ENCODE measurements at places on chromosomes 11 and 22.
A peak's percentile ranks its signal among the peaks of the same experiment; 100 is the strongest.

DNA sequence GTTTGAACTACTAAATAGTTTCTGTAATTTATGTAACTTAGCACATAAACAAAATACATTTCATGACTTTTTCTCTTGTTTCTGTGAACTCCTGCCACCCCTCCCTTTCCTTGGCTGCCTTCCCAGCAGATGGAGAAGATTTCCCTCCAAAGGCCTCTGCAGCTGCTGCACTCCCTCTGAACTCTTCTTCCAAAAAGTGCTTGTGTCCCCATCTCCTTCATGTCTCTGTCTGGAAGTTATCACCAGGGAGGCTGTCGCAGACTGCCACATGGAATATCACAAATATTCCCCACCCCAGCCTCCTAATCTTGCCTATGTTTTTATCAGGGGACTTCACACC lies 1068.3 kb downstream of the OPCML start:
- no peak for DNase-seq

DNA sequence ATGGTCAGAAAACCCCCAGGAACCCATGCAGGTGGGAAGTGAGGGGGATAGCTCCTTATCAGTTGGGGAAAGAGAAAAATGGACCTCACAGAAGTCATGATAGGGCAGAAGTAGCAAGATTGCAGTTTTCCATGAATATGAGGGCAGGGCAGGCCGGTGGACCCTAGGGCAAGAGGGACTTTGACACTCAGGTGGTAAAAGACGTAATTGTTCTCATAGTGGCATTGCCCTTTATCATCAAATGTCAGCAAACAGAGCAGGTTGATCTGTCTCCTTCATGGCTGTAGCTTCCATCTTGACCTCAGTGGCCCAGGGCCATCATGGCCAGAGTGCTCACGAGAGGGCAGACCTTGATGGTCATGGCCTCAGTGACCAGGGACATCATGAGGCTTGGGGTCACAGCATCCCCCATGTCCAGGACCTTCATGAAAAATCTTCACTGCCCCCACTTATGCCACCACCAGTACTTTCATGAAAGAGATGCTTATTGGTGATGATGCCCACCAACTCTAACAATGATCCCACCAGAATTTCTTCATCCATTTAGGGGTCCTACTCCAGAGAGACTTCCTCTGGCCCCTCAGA lies 127.1 kb downstream of the SNX19 start:
- no peak for DNase-seq

DNA sequence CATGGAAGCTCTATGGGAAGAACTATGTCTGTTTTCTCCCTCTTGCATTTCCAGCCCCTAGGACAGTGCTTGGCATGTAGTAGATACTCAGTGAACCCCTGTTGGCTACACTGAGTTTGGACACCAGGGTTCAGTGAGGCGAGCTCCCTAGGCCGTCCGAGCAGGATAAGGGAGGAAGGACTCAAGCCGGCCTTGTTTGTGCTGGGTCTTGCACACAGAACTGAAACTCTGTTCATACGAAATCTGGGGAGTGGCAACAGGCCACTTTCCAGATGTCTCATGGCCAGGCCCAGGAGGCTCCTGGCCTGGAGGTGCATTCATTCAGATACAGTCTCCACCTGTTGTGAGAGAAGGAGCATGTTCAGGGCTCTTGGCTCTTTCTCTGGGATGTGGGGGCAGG lies 23.6 kb upstream of the LMO1 start:
- DNase-seq, result no peak

DNA sequence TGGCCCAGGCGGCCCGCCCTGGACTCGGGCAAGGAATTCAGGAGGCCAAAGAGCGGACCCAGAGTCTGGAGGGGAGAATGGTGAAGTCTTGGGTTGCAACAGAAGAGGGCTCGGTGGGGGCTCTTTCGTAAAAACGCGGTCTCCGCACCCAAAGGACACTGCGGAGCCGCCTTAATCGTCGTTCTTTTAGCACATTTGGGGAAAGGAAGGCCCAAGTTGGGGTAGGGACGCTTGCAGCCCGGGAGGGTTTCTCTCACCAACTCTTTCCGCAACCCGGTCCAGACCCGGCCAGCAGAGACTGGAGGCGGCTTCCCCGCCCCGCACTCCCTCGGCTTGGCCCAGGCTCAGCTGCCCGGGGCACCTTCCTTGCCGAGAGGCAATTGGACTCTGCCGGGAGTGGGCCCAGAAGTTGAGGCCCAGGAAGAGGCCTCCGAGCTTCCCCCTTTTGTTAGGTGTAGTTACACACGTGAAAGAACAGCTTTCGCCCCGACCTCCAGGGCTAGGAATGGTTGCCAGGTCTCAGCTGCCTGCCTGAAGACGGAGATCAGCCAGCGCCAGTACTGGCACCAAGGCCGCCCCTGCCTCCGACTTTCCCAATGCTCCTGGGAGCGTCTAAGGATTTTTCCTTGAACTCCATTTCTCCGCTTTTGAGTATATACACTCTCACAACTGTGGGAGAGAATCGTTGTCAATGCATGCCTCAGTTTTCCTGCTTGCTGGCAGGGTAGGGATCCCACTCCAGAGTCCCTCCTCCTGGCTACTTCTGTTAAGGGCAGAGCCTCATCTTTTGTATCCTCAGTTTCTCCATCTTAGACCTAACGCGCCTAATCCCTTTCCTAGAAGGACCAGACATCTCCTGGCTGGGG lies 3.7 kb downstream of the ALX4 start:
- no peak for DNase-seq

GRCh38 chr22:38455530-38456271 lies 702 bp upstream of the KCNJ4 start:
- no peak for DNase-seq

GRCh38 chr22:25406510-25407210 lies 157.8 kb upstream of the GRK3 start:
- DNase-seq, result no peak

- no peak for DNase-seq
These were observed 523 bp upstream of the ARHGAP42 start for GRCh38 chr11:100686476-100687053.

DNA sequence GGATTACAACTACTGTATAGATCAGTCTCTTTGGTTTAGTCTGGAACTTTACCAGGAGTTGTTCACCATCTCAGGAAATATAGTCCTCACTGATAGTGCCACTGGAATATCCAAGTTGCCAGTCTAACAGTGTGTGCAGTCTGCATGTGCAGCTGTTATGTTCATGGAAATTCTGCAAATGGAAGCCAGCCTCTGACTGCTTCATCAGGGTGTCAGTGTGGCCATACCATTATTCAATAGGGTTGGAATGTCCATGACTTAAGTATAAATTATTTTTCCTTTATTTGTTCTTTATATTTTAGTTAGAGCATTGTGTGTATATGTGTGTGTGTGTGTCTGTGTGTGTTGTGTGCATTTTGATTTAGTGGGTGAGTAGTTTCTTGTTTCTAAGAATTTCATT lies 51.8 kb downstream of the C11orf96 start:
- DNase-seq, result no peak

GRCh38 chr11:12173111-12173510 lies 62.7 kb downstream of the MICAL2 start:
- DNase-seq, result no peak

GRCh38 chr11:65651589-65652510 lies 10.9 kb downstream of the RELA start:
- no peak for DNase-seq

- DNase-seq, result no peak
These were observed 77.4 kb downstream of the NAV2 start for GRCh38 chr11:19789835-19790710.

GRCh38 chr22:19846620-19847344 lies 7.9 kb downstream of the GNB1L start:
- DNase-seq, result no peak

- DNase-seq, result no peak
These were observed 540.4 kb downstream of the BUD13 start for GRCh38 chr11:116232364-116232828.

DNA sequence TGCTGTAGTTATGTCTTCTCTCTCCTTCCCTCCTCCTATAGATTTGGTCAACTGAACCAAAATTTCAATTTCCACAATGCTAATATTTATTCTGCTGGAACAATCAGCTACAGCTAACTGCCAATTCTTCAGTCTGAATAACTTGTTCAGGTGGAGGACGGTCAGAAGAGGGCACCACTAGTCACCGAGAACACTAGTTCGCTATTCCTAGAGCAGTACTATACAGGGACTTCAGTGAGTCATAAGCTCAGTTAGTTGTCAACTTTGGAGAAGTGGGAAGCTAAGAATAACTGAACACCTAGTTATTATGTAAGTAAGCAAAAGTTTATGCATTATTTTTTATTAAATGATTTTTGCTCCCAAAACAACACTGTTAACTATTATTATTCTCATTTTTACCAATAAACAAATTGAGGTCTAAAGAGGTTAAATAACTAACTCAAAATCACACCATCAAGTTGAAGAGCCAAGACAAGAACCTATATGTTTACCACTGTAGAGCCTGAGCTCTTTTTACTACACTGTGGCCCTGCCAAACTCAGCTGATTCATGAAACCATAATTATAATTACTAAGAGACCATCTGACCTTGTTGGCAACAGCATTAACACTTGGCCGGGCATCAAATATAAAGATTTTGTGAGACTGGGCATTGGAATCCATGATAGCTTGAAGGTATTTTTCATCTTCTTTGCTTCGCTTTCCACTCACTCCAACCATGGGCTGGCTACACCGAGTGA lies 59.0 kb downstream of the CEP57 start:
- no peak for DNase-seq

- no peak for DNase-seq
These were observed 2.1 kb upstream of the APOA5 start for GRCh38 chr11:116793772-116794097.

- no peak for DNase-seq
These were observed 200.8 kb downstream of the LUZP2 start for GRCh38 chr11:24697522-24698111.

DNA sequence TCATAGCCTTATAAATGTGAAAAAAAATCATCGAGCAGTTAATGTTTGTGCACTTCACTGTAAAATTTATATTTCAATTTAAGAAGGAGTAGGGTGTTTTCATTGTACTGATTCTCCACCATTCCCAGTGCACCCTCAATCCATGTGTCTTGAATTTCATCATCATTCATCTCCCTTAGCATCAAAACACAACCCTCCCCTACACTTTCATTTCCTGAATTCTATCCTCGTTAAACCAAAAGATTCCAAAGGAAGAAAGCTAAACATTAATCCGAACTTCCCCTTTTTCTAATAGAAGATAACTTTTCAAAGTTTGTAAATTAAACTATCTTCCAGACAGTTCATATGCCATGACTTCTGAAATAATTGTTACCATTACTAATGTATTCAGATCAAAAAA lies 34.1 kb upstream of the OR8B8 start:
- DNase-seq, result no peak

- no peak for DNase-seq
These were observed 80.0 kb upstream of the EIF3D start for GRCh38 chr22:36608987-36609386.

GRCh38 chr11:95922099-95922498 lies 1.8 kb downstream of the MTMR2 start:
- DNase-seq, result no peak

- peak; percentile 15 for DNase-seq
These were observed 453.5 kb downstream of the OPCML start for GRCh38 chr11:133078591-133079404.

- no peak for DNase-seq
These were observed 23.9 kb downstream of the OR10A6 start for GRCh38 chr11:7907121-7907520.

DNA sequence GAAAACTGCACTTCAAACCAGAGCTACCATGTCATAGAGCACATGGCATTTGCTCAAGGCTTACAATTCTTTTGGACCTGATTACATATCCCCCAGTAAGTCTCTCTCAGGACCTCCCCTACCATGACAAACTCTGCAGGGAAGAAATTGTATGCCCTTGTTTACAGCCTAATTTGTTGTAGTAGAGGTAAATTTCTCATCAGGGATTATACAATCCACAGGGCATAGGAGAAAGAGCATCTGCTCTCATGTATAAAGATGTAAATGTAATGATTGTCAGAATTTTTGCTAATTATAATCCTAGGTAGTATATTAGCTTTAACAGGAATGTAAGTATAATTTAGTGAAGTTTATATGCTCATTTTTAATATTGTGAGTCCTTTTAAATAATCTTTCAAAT lies at the start of gene OR8B3:
TSS of gene OR8B3 (minus strand) at position 101 of the 400 bp plus-strand sequence. CDS start 1,673 bp downstream, outside the sequence.
- no peak for DNase-seq

DNA sequence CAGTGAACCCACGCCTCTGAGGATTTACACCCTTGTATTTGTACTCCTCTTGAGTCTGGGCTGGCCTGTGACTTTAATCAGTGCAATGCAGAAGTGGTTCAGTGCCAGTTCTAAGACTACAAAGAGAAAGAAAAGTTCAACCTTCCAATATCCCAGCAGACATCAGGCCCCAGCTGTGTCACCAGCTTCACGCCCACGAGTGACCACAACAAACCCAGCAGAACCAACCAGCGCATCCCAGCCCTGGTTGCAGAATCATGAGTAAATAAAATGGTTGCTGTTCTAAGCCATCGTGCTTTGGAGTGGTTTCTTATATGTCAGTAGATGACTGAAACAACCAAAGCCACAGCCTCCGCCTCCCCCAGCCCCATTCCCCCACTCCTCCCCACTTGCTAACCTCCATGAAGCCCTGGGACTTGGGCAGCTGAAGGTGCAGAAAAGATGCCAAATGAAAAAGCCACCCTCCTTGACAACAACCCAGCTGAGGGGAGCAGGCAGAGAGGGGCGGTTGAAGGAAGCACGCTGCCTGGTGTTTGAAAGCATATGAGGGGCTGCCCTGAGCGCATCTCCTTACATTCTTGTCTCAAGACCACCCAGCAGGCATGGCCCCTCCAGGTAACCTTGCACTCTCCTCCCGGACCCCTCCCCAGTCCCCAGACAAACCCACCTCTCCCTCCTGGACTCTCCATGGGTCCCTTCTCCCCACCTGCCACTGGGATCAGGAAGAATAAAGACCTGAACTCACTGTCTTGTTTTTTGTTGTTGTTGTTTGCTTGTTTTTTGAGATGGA lies 20.9 kb downstream of the TSKU start:
- DNase-seq, result no peak

- DNase-seq, result no peak
These were observed 157.2 kb downstream of the ATG16L2 start for GRCh38 chr11:72971192-72971967.

DNA sequence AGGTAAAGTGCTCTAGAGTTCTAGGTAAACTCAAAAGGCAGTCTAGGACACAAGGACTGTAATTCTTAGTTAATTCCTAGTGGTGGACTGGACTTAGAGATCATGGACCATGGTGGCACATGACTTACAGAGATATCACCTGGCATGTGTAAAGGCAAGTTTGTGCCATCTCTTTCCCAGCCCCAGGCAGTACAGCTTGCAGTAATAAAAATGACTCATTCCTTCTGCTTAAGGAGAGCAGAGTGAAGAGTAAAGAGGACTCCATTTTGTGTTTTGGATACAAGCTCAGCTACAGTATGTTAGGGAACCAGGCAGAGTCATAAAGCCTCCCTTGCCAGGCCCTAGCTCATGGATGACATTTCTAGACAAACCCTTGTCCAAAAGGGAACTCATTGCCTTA lies 629.9 kb downstream of the JRKL start:
- DNase-seq, result no peak

All from C1 segment of cervical spinal cord (tissue), 14 donors.